AG08395 (cell line): ENCODE measurements at places on chromosomes 2 and 18.
A peak's percentile ranks its signal among the peaks of the same experiment; 100 is the strongest.

GRCh38 chr2:127012868-127013267 lies 94.1 kb downstream of the BIN1 start:
- DNase-seq = no peak

DNA sequence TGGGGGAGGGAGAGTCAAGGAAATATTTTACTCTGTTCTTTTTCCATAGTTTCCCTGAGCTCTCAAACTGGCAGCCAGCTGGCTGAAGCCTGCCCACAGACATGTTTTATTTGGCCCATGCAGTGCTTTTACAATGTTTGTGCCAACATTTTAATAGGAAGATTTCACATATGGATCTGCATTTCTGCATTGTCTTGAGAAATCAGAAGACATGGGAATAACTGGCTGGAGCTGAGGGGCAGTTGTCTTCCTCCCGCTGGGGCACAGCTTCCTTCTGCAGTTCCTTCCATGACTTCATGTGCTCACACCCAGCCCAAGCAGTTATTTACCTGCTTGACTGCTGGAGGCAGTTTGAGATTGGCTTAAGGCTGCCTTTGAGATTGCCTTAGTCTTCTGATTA lies 74.4 kb downstream of the PLCL1 start:
- DNase-seq = no peak

GRCh38 chr2:50529600-50530218 lies 502.2 kb downstream of the NRXN1 start:
- DNase-seq = peak; percentile 50

DNA sequence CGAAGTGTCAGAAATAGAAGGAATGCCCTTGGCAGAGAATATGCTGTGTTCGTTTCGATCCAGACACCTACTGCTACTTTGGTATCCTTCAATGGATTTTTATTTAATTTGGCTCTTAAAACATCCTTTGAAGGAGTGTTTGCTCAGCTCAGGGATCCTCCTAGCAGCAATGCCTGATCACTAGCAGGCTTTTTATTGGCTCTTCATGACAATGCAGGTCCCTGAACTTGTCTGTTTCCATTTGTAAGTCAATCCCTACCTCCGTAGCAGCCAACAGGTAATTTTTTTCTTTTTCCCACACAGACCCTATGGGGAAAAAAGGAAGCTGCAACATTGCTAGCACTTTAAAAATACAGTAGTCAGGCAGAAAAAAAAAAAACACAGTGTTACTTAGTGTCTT lies 366.2 kb upstream of the LRRTM1 start:
- DNase-seq = no peak

- no peak for DNase-seq
Measured at GRCh38 chr18:59902131-59902992, 2.6 kb downstream of the PMAIP1 start.

DNA sequence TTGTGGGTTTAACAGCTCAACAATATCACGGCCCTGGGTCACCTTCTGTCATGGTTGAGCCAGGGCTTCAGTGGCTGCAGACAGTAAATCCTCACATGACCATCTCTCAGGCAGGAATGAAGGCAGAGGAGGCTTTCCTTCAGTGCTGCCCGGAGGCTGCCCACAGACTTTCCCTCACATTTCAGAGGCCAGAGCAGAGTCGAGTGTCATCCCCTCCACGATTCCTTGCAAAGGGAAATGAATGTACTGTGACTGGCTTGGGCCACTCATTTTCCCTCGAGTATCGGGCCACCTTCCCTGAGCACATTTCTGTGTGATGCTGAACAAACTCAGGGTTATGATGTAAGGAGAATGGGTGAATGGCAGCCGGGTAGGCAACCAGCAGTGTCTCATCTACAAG lies 10.0 kb upstream of the REEP1 start:
- DNase-seq = no peak

DNA sequence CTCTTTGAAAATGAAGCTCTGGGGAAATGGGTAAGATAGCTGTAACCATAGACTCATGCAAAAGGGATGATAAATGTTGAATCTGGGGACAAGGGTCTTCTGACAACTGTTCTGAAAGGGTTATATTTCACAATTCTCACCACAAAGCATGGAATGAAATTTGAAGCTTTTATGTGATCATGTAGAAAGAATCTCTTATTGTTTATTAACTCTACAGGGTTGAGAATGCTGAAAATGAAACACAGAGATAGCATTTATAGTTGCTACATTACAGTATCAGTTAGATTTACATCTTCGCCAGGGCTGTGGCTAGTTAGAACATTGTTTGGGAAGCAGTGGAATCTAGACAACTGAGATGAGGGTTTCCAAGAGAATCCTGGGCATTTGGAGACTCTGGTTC lies 97.4 kb upstream of the LHCGR start:
- DNase-seq = no peak

DNA sequence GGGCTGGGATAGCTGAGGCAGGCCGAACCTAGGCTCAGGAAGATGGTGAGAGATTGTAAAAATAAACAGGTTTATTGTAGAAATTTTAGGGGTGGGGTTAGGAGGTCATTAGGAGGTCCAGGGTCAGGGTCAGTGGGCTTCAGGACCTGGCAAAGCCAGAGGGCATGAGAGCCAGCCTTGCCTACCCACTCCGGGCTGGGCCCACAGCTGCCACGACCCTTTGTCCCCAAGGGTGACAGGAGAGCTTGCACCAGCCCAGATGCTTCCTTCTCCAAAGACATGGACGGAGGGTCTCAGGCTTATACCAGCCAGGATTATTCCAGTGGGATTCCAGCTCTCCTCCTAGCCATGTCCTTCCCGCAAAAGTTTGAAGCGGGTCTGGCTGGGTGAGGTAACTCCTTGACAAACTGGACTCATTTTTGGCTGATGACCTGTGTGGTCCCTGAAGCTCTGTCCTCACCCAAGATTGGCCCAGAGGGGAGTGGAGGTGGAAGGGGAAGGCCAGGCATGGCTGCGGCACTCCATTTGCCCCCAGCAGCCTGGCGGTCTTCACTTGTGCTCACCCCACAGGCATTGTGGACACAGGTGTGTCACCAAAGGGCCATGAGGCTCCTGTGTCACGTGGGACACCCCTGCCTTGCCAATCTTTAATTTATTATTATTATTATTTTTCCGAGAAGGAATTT lies 23.8 kb upstream of the ATOH8 start:
- DNase-seq = no peak

DNA sequence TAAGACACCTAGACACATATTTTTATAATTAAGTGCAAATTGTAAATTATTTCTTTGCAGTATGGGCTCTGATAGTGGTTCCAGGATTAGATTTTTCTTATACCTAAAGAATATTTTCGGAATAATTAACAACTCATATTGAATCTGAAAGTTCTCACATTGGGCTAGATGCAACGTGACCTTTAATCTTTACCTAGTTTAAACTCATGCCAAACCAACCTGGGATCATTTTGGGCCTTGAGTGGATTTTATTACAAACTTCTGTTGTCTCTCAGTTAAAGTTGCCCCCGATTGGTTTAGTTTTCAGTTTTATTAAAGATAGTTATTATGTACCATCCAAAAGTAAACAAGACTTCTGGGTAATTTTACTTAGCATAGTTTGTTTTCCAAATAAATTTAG lies 230.2 kb upstream of the VWC2L start:
- DNase-seq = no peak

DNA sequence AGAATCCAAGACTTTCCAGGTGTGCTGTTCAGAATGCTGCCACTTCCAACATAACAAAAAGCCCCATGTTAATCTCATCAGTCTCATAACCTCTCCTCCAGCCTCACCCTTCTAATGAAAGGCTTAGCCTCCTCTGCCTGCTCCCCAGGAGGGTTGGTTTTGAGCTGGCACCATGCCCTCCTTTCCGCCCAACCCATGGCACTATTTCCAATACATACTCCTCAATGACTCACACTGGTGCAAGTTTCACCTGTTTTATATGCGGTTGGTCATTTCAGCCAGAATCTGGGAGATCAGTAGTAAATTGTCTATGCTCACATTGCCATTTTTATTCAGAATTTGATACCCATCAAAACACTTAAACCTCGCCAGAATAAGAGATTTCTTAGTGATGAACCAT lies 157.6 kb upstream of the NRP2 start:
- no peak for DNase-seq

DNA sequence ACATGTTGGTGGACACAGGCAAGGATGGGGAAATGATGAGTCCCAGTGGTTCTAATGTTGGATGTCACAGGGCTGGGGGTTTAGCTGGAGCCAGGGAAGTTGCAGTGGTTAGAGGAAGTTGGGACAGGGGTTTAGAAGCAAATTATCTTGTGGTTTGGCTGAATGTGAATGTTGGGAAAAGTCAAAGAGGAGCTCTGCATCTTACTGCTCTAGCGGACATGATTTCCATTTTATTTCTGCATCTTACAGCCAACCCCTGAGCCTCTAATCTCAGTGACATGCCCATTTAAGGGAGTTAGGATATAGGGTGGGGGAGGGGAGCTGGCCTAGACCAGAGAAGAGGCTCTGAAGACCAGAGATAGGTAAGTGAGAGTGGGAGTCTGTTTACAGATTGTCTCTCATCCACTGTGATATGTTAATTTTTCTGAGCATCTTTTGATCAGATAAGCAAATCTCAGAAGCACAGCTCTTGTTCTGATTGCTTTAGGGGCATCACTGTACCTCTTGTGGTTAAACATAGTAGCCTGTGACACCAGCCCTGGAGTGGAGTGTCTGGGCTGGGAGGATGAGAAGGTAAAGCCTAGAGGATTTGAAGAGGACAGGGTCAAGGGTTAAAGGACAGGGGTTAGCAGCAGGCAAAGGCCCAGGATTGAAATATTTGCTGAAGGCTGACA lies 43.6 kb downstream of the SETBP1 start:
- no peak for DNase-seq

DNA sequence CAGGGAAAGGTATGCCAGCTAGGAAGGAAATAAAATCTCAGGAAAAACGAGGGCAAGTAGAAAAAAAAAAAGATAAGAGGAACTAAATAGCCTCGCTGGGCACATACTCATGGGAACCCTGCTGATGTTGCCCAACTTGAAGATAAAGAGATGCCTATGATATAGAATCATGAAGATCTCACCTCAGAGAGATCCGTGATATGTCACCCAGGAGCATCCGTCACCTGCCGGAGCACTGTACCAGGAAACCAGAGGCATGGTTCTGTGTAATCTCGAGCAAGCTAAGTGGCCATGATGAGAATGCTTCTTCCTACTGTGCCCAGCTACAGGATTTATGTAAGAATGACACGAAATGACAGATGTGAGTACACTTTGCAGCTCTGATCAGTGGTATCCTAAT lies 40.0 kb downstream of the CYP1B1 start:
- DNase-seq = no peak

DNA sequence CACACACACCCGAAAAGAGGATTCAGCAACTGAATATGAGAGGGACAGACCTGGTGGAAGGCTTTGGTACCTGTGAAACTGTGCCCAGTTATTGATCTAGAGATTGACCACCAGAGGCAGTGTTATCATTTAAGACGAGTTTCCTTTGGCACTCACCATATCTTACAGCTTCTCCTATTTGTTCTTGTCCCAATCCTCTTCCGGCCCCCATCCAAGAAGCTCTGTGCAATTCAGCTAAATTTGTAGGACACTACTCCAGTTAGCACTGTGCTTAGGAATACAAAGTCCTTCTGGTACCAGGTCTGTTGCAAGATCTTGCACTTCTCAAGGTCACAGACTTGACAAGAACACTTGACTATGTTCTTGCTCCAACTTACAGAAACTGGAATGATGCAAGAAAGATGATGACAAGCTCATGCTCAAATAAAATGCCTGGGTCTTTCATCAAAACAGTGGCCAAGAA lies 177.7 kb downstream of the TMEM247 start:
- peak; percentile 26 for DNase-seq

DNA sequence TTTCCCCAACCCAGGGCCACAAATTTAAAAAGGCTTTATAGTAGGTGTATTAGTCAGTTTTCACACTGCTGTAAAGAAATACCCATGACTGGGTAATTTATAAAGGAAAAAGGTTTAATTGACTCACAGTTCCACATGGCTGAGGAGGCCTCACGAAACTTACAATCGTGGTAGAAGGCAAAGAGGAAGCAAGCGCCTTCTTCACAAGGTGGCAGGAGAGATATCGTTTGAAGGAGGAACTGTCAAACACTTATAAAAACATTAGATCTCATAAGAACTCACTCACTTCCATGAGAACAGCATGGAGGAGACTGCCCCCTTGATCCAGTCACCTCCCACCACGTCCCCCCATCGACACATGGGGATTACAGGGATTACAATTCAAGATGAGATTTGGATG lies 70.4 kb downstream of the FECH start:
- no peak for DNase-seq

DNA sequence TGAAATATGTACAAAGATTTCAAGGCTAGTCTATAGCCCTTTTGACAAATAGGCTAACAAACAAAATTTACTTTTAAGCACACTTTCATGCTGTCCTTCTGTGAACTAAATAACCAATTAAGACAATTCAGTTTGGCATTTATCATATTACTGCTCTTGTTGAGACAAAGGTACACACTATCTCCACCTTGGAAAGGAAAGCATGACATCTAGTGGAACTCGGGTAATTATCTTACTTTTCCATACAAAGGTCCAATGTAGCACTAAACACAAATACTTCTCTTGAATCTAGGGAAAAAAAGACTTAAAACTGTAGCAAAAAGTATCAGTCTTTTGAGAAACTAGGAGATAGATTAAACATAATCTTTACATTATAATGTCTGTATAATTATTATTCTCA lies 125.0 kb upstream of the CD226 start:
- DNase-seq = peak; percentile 8

DNA sequence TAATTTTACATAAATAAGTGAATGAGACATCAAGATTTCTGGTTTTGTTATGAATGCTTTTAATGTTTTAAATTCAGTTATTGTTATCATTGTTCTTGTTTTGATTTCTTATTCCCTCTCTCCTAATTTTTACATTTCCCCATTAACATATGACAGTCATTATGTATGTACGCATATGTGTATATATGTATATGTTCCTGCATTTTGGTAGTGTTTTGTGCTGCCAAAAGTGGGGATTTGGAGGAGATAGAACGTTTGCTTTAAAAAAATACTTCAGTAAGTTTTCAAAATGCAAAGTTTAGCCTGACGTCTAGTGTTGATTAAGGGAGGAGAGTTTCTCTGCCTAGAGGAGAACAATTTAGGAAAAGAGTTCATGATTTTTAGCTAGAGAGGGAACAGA lies 385.2 kb downstream of the EPHA4 start:
- DNase-seq = no peak

DNA sequence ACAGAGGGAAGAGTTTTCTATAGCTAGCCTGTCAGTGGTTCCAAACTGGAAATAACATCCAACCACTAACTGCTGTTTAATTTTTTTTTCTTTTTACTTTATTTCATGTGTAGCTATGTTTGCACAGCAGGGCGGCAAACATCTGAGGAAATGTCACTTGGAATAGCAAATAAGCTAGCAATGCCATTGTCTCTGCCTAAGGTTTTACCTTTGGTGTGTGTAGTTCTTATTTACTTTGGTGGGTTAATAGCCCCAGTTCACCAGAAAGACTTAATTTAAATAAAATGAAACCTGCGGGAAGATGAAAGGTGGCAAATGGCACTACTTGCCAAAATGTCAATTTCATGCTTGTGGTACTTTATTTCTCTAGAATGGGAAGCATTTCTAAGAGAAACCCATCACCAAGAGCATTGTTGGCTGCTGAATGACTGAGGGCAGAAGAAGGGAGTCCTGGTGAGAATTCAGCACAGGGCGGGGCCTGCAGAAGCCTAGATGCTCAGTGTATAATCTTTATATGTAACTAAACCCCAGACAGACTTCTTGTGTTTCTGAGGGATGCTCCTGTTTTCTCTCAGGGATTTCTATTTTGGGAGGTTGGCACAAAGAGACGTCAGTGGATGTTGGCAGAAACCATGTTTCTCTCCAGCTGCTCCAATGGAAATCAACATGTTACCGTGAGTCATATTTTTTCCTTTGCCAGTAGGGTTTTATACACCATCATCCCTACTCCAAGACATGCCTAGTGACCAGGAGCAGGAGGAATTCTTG lies 300.4 kb upstream of the NT5C1B start:
- peak; percentile 33 for DNase-seq

- DNase-seq = no peak
Measured at GRCh38 chr2:21643180-21643579, 519.4 kb downstream of the TDRD15 start.
